Muscle of leg (tissue), 16 donors: ENCODE measurements at places on chromosomes 1 and 21. TPM values are rescaled to one million over a fixed set of nuclear protein-coding genes. Genes with fewer than 3 reads are reported as not detected.

DNA sequence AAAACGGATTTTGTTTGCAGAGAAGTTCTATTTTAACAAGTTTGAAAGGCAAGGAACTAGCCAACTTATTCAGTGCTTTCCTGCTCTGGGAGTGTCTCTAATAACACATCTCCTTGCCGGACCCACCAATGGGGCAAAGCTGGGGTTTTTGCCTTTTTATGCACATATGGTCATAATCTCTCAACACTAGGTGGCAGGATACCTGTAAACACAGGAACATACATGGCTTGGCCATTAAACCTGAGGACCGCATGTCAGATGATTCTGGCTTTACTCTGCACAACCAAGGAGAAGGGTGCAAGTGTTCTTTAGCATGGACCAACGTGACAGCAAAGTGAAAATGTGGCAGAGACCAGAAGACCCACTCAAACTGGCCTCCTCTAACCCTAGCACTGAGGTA lies 4.9 kb downstream of the TMEM9 start:
- H3K4me1 ChIP-seq = peaks cover 5% of the 10 kb centered on the region
- H3K36me3 ChIP-seq = peaks cover 74% of the 10 kb centered on the region
- no peak for DNase-seq
- H3K27me3 ChIP-seq = no peaks in the 10 kb centered on the region
- H3K27ac ChIP-seq = no peak overlapping the region
- no peak overlapping the region for H3K4me3 ChIP-seq

GRCh38 chr21:46603228-46603627 lies 1.7 kb downstream of the S100B start:
- no peaks in the 10 kb centered on the region for H3K27me3 ChIP-seq
- no peak overlapping the region for H3K27ac ChIP-seq
- no peaks in the 10 kb centered on the region for H3K36me3 ChIP-seq
- H3K4me1 ChIP-seq = peaks cover 31% of the 10 kb centered on the region
- H3K4me3 ChIP-seq = no peak overlapping the region
- peak; percentile 35 for DNase-seq

DNA sequence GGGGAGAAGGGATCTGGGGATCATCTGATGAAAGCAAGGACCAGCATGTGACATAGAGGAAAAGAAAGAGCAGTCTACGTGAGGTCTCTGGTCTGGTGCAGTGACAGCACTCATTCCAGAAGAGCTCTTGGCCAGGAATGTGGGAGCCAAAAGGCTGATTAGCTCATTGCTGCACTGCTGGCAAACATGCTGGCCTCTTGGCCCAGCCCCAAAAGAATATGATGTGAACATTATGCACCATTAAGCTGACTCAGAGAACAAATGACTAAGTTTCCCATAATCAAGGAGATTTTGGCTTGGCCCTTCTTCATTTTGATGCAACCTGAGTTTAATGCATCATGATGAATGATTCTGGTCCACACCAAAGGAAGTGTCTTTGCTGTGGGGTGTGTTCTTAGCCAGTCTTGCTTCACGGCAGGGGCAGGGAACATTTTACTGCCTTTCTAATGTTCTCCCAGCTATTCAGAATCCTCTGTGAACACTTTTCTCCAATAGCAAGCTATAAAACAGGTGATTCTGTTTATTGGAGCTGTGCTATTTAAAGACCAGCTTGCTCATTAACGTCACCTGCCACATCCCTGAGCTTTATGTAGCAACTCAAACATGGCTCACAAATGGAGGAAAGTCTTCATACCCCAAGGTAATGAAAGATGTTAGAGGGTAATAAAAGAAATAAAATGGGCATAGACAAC lies 55.1 kb downstream of the PCBP3 start:
- peaks cover 10% of the 10 kb centered on the region for H3K4me1 ChIP-seq
- no peaks in the 10 kb centered on the region for H3K27me3 ChIP-seq
- H3K4me3 ChIP-seq = no peak overlapping the region
- H3K27ac ChIP-seq = no peak overlapping the region

DNA sequence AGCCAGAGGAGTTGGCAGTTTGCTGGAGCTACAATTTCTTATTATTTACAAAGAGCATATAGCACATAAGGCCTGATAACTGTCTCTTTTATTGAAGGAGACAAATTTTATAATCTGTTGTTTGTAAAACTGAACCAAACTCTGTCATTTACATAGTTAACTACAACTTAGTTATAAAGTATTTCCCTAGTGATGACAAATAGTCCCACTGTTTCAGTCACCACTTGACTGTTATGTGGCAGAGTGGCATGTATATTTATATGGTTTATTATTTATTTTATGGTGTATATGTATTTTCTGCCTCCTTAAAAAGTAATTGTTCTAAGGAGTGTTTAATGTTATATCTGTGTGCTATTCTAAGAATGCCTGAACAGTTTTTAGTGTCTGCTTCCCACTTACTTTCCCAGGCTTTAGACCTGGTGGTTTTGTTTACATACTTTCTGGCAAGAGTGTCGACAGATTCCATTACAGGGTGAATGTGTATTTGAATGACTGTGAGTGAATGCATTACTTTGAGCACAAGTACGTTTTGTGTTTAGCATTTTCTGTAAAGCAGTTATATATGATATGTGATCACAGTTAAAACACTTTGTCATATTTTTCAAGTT lies 10.0 kb downstream of the TSEN15 start:
- no peaks in the 10 kb centered on the region for H3K27me3 ChIP-seq
- H3K27ac ChIP-seq = no peak overlapping the region
- H3K4me3 ChIP-seq = no peak overlapping the region
- no peak for DNase-seq

GRCh38 chr1:2238361-2239012 lies 10.4 kb downstream of the SKI start:
- peaks cover 26% of the 10 kb centered on the region for H3K36me3 ChIP-seq
- no peak for DNase-seq
- no peaks in the 10 kb centered on the region for H3K27me3 ChIP-seq
- peaks cover 81% of the 10 kb centered on the region for H3K4me1 ChIP-seq
- H3K4me3 ChIP-seq = no peak overlapping the region

DNA sequence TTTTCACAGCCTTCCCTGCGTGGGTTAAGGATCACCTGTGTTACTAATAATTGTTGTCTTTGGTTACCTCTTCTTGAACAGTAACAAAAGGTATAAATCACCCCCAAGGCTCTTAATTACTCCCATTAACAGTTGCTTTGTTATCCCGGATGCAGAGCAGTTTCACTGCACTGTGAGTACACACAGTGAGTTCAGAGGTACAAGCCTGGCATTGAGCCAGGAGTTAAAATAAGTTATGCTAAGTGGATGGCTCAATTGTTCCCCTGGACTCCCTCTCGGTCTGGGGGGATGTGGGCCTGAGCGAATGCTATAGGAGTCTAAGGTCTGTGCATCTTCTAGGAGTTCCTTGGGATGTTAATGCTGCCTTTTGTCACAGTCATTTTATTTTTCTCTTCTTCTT lies 258.3 kb downstream of the ATG4C start:
- no peaks in the 10 kb centered on the region for H3K4me1 ChIP-seq
- H3K4me3 ChIP-seq = no peak overlapping the region
- no peak overlapping the region for H3K27ac ChIP-seq
- no peaks in the 10 kb centered on the region for H3K36me3 ChIP-seq

OR2T2 gene
- total RNA-seq = not detected

ANKRD34A gene
- total RNA-seq = 0.22 TPM

GRCh38 chr1:38989979-38990378 lies 1.1 kb upstream of the AKIRIN1 start:
- H3K27me3 ChIP-seq = no peaks in the 10 kb centered on the region
- no peak overlapping the region for H3K4me3 ChIP-seq
- DNase-seq = no peak
- no peak overlapping the region for H3K27ac ChIP-seq
- no peaks in the 10 kb centered on the region for H3K36me3 ChIP-seq

- H3K27me3 ChIP-seq = no peaks in the 10 kb centered on the region
- DNase-seq = no peak
- H3K4me1 ChIP-seq = no peaks in the 10 kb centered on the region
- H3K4me3 ChIP-seq = no peak overlapping the region
These were observed 48.9 kb upstream of the GADD45A start for GRCh38 chr1:67636146-67636545.

- DNase-seq = peak; percentile 37
- peaks cover 20% of the 10 kb centered on the region for H3K4me1 ChIP-seq
- no peaks in the 10 kb centered on the region for H3K27me3 ChIP-seq
- no peaks in the 10 kb centered on the region for H3K36me3 ChIP-seq
- H3K27ac ChIP-seq = no peak overlapping the region
These were observed 122.0 kb upstream of the ADGRL2 start for GRCh38 chr1:81678779-81679178.

DNA sequence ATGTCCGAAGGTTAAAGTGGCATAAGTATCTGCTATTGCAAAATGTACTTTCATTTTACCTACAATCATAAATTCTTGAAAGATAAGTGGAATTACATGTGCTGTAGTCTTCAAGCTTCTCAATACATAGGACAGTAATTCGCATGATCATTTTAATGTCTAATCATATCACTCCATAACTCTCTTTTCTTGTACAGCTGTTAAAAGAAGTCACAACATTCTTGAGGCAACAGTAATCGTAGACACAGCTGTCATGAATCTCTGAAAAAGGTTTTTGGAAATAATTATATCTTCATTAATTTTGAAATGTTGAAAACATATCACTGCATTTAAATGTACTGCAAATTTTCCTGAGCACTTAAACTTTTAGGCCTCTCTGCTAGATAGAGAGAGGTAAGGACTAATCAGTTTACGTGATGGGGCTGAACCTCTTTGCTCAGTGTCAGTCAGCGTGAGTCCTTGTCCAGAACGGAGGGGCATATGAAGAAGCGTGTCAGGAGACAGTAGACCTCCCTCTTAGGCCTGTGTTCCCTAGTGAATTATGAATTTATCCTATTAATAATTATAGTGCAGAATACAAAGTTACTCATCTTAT lies 133.4 kb downstream of the NEK7 start:
- no peak overlapping the region for H3K4me3 ChIP-seq
- H3K27ac ChIP-seq = peak overlapping the region; percentile 4
- no peaks in the 10 kb centered on the region for H3K27me3 ChIP-seq
- H3K36me3 ChIP-seq = no peaks in the 10 kb centered on the region
- peak; percentile 8 for DNase-seq

GRCh38 chr1:235866205-235866912 lies at the start of gene LYST:
LYST (minus strand) TSS chr1:235866906; CDS start chr1:235830417, 36,489 bp downstream.
- H3K27ac ChIP-seq = peak within 1 kb of the TSS; percentile 85
- no peaks in the 10 kb centered on the region for H3K27me3 ChIP-seq
- peak; percentile 64 for DNase-seq
- H3K36me3 ChIP-seq = no peaks in the 10 kb centered on the region
- H3K4me3 ChIP-seq = peak within 1 kb of the TSS; percentile 73

DNA sequence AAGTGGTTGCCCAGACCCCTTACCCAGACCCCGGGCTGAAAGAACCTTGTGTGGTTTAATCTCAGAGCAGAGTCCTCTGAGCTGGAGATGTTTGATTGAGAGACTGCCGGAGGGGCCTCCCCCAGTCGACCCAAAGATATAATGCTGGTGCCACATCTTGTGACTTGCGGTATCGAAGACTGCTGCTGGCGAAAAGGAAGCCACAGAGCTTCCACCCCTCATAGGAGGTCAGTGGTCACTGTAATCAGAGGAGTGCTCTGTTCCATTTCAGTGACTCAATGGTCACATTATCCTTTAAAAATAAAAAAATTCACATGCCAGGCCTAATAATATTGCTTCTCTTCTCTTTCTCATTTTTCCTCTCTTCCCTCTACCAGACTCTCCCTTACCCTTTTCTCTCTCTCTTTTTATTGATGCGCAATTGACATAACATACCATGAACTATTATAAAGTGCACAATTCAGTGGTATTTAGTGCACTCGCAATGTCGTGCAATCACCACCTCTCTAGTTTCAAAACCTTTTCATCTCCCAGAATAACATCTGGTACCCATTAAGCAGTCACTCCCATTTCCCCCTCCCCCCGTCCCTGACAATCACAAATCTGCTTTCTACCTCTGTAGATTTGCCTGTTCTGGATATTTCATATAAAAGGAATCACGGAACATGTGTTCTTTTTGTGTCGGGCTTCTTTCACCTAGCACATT lies 52.6 kb upstream of the LYST start:
- no peak for DNase-seq
- no peaks in the 10 kb centered on the region for H3K36me3 ChIP-seq
- no peaks in the 10 kb centered on the region for H3K27me3 ChIP-seq
- H3K27ac ChIP-seq = no peak overlapping the region

DNA sequence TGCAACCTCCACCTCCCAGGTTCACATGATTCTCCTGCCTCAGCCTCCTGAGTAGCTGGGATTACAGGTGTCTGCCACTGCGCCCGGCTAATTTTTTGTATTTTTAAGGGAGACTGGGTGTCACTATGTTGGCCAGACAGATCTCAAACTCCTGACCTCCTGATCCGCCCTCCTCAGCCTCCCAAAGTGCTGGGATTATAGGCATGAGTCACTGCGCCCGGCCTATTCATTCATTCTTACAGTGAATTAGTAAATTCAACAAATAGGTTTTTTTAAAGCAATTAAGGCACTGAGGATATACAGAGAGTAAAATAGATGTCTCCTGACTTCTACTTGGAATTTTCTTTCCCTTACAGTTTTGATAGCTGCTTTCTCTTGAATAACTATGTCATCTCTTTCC lies 43.5 kb downstream of the CDC42 start:
- no peak overlapping the region for H3K27ac ChIP-seq
- no peaks in the 10 kb centered on the region for H3K4me1 ChIP-seq
- peaks cover 42% of the 10 kb centered on the region for H3K36me3 ChIP-seq
- no peak overlapping the region for H3K4me3 ChIP-seq
- DNase-seq = no peak

- H3K36me3 ChIP-seq = no peaks in the 10 kb centered on the region
- peak; percentile 95 for DNase-seq
- peak overlapping the region; percentile 63 for H3K27ac ChIP-seq
- H3K4me1 ChIP-seq = peaks cover 38% of the 10 kb centered on the region
These were observed 22.6 kb downstream of the AK4 start for GRCh38 chr1:65170511-65171142.

ATP1A2 gene
- total RNA-seq = 55.0 TPM

DNA sequence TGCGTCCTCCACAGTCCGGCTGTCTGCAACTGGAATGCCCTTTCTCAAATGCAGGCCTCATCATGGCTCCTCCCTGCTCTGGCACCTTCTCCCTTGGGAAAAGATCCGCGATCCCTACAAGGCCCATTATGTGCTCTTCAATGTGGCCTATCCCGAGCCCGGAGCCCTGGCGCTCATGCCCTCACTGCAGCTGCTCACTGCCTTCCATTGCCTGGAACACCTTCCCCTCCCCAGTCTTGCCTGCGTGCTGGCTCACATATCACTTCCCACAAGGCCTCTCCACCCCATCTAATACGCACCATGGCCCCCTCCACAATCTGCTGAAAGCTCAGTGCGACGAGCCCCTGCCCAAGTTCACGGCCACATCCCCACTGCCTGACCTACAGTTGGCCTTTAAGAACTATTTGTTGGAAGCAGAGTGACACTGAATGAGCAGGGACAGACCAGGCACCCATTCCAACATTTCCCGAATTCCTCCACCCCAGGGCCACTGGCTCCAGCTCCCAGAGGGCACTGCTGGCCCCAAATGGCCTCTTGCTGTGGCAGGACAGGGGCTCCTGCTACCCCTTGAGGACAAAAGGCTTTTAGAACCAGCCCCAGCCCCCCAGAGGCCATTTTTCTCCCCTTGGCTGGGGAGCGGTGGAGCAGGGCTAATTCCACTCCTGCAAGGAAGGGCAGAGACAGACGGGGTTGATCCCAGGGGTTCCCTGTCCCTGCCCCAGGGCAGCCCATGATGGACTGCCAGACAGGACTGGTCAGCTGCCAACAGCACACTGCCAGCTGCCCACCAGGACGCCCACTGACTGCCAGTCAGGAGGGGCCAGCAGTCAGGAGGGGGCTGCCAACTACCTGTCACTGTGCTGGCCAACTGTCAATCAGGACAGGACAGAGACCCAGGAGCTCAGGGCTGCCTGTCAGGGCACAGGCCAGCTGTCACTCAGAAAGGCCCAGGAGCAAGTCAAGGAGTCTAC lies 64.8 kb downstream of the DHRS3 start:
- DNase-seq = peak; percentile 62
- peaks cover 70% of the 10 kb centered on the region for H3K4me1 ChIP-seq
- no peaks in the 10 kb centered on the region for H3K27me3 ChIP-seq
- H3K4me3 ChIP-seq = no peak overlapping the region
